ENCODE measurements at places on chromosomes 7 and 10.

GRCh38 chr10:93894516-93895378, 969 bp downstream of the SLC35G1 start:
- no peak for DNase-seq

DNA sequence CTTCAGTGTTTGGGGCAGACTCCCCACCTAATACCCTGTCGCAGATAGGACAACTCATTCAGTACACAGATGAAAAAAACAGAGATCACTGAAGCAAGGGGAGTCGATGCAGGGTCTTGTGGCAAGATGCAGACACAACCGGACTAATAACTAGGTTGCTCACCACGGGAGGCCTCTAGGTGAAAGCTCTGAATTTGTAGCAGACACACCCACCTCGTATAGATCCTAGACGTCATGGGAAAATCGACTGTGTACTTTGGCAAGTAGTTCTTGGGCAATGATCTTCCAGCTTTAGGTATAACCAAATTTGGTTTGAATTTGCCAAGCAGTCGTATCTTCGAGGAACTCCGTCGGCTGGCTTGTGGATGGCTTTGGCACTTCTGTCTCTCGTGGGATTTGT, 88.1 kb downstream of the TCF7L2 start:
- DNase-seq, result no peak

DNA sequence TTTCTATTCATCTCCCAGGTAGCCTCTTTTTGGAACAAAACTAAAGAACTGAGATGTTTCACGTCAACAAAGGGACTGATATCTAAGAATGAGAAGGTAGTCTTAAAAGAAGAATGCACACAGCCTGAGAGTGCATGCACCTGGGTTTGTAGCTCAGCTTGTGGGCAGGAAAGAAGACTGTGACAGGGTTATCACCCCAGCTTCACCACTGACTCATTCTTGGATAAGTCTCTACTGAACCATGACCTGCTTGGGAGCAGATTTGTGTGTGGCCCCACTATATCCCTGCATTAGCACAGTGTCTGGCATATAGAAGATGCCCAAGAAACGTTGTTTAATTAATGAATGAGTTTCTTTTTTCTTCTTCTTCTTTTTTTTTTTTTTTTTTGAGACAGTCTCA, 187.5 kb downstream of the GPAM start:
- DNase-seq, result no peak

- no peak for DNase-seq
Measured at GRCh38 chr10:81309041-81309552, 565.9 kb upstream of the NRG3 start.

- no peak for DNase-seq
Measured at GRCh38 chr10:48490946-48491345, 113.9 kb downstream of the ARHGAP22 start.

GRCh38 chr7:114026486-114027089, 107.8 kb upstream of the PPP1R3A start:
- DNase-seq, result peak; percentile 94

GRCh38 chr10:127971101-127971946, 64.4 kb downstream of the PTPRE start:
- DNase-seq, result no peak

DNA sequence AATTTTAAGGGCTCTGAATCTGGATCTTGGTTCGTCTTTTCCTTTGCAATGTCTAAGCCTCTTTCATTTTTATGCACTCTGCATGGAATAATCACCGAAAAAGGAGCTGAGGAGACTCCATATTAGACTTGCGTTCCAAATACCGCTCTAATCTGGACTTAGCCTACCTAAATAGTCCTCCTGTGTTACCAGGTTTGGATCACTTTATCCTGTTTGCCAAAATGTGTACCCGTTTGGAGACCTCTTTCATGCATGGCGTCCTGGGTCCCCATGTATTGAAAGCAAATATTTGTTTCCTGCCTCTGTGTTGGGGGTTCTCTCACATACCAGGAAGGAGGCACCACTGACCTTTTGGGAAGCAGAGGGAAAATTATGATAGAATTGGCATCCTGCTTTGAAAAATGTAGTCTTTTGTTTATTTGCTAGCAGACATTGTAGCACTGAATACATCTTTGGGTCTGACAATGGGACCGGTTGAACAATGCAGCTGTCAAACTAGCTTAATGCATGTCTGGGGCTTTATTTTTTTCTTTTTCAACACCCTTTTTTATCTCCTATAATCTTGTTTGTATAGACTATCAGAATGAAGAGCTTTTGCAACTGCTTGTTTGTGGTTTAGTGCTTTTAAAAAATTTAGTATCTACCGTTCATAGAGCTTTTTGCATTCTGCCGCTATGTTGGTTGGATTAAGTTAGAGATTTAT, 11.8 kb upstream of the CELF2 start:
- DNase-seq, result no peak

DNA sequence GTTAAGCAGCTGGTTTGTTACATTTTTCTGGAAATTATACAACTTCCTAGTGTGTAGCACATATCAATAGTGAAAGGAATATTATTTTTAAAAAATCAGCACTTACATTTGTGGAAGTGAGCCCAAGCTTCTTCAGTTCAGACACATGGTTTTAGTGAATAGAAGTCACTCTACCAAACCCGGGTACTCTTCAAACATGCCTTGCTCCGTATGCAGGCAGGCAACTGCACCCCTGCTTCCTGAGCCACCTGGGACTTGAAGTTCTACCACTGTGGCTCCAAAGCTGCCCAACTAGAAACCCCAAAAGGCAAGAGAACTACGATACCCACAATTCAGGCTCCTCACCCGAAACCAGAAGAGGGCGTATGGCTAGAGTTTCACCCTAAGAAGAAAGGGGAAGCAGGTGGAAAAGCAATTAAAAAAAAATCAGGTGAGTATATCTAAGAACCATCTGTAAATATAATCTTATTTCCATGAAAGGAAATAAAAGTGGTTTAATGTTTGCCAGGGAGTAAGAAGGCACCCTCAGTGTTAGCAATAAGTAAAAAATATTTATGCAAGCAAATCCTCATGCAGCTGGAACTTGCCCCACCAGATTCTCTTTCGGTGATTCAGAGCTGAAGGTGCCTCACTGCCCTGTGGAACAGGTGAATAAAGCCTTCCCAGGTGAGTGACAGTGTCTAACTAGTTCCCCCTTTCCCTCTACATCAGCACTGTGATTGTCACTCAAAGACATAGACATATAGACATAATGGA, at the start of gene MACC1:
MACC1 (minus strand) TSS at position 192 of the 756 bp plus-strand sequence. CDS start 55,522 bp downstream, outside the sequence.
- no peak for DNase-seq
